PC-3 (cell line): ENCODE measurements at places on chromosomes 12 and 14.
A peak's percentile ranks its signal among the peaks of the same experiment; 100 is the strongest.

GRCh38 chr12:97572220-97572619 is 109.6 kb downstream of the RMST start:
- DNase-seq, result peak; percentile 60

DNA sequence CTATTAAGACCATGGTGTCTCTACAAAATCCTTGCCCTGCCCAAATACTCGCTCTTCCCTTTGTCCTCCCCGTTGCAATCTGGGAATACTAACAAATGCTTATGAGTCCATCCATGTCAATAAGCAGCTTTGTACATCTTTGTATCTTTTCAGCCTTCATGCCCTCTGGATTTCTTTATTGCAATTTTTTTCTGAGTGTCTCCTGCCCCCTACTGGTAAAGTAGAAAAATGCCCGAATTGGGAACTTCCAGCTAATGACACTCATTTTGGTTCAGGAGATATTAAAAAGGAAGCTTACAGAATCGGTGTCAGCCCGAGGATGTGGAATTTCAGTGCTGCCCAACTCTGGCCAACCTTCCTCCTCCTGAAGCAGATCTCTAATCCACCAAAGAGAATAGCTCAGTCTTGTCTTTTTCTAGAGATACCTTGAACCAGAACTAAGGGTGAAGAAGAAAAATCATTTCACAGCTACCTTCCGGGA is 46.0 kb downstream of the SH2B3 start:
- peak; percentile 72 for DNase-seq

GRCh38 chr12:49098703-49099102 is 4.1 kb upstream of the DHH start:
- no peak for DNase-seq

DNA sequence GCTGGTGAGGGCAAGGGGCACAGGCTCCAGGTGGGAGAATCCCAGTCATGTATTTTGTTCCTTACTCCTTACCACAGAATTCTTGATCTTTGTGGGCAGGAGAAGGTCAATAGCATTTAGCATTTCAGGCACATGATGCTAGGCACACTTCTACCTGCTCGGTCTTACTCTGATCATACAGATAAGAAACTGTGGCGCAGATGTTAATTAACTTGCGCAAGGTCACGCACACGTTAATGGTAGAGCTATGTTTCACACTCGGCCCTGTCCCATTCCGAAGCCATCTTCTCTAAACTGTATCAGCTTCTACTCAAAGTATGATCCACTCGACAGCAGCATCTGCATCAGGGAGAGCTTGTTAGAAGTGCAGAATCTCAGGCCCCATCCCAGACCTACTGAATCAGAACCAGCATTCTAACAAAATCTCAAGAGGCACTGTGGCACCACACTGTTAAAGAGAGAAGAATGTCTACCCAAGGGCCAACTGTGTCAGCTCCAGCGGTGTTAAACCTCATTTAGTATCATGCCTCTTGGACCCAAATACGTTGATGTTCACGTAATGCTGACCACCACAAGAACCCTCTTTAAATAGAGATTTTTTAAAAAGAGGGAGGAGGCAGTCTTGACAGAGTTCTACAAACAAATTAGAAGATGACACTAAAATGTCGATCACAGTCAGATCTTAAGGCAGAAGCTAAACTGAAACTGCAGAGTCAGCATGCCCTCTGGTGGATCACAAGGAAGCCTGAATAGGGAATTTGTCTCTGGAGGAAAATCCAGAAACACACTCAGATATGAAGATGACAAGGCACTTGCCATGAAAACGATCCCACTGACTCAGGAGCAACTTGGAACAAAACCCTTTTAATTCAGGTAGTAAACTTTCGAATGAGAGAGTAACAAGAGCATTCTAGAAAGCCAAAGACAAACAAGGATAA is 7.3 kb downstream of the STXBP6 start:
- peak; percentile 24 for DNase-seq

- DNase-seq, result no peak
These were observed 157.3 kb downstream of the EGLN3 start for GRCh38 chr14:33793398-33794110.
